ENCODE measurements at places on chromosomes 16 and 17. TPM values are rescaled to one million over a fixed set of nuclear protein-coding genes. Genes with fewer than 3 reads are reported as not detected.

The CCL3 gene
- not detected for total RNA-seq

The ZNF423 gene
- 13.4 TPM for total RNA-seq

The SF3B3 gene
- 148 TPM for total RNA-seq

The PRPF8 gene
- 218 TPM for total RNA-seq

The FKBP10 gene
- 244 TPM for total RNA-seq

The TNFSF13 gene
- total RNA-seq = 0.88 TPM

The SEPTIN1 gene
- total RNA-seq = not detected

The C17orf113 gene
- 0.17 TPM for total RNA-seq

The AOC2 gene
- total RNA-seq = 0.42 TPM

The MYADML2 gene
- total RNA-seq = not detected

The SCIMP gene
- total RNA-seq = not detected

The ATP2A3 gene
- not detected for total RNA-seq

The PERCC1 gene
- total RNA-seq = not detected

The SPATA32 gene
- 0.05 TPM for total RNA-seq

The CDH11 gene
- 4.9 TPM for total RNA-seq

The C17orf67 gene
- total RNA-seq = 4.1 TPM

The CBFA2T3 gene
- total RNA-seq = 0.14 TPM

The SYCE1L gene
- 3.4 TPM for total RNA-seq

The KRTAP2-2 gene
- not detected for total RNA-seq

The DHX58 gene
- total RNA-seq = 6.9 TPM

The RGS11 gene
- total RNA-seq = 0.19 TPM

The CCL1 gene
- total RNA-seq = not detected

The HOXB5 gene
- total RNA-seq = 0.17 TPM

The MMP25 gene
- not detected for total RNA-seq

The SLC38A8 gene
- not detected for total RNA-seq

The CRYM gene
- not detected for total RNA-seq

The ASIC2 gene
- 0.17 TPM for total RNA-seq

The NEUROD2 gene
- total RNA-seq = not detected

The ZC3H18 gene
- 17.3 TPM for total RNA-seq

The CCL8 gene
- total RNA-seq = 0.05 TPM

The CFAP97D1 gene
- total RNA-seq = not detected

The SLFN12 gene
- total RNA-seq = 75.6 TPM

The THUMPD1 gene
- total RNA-seq = 91.6 TPM

The ABCA9 gene
- total RNA-seq = 3.3 TPM

The TBC1D26 gene
- not detected for total RNA-seq

The DBNDD1 gene
- total RNA-seq = 10.4 TPM

The PYY gene
- not detected for total RNA-seq

The KRTAP1-5 gene
- not detected for total RNA-seq

The CACNG1 gene
- total RNA-seq = not detected

The TLCD1 gene
- total RNA-seq = 0.85 TPM

The ASPA gene
- total RNA-seq = not detected

The GGT6 gene
- total RNA-seq = not detected

The STAT5A gene
- total RNA-seq = 51.4 TPM

The MYH11 gene
- total RNA-seq = not detected

The MLYCD gene
- total RNA-seq = 5.6 TPM

The KRTAP2-3 gene
- not detected for total RNA-seq

The NPLOC4 gene
- total RNA-seq = 124 TPM

The CD300LB gene
- total RNA-seq = not detected

The COPZ2 gene
- total RNA-seq = 3.8 TPM

The NF1 gene
- total RNA-seq = 39.1 TPM

The SLC5A2 gene
- total RNA-seq = not detected

The CCL5 gene
- total RNA-seq = 0.17 TPM

The ITGA3 gene
- 190 TPM for total RNA-seq
